Activated T-helper 1 cell treated with anti-CD3 and anti-CD28 coated beads, Interleukin-12 subunit alpha, Interleukin-12 subunit beta, Interleukin-2, Interleukin-4 antibody, amounts not matched to agents 30 ng/mL and 10 ng/mL and 1 ng/mL, durations not matched to agents 14 hours and 24 hours and 36 hours (primary cell): ENCODE measurements at places on chromosomes 7 and 10. TPM values are rescaled to one million over a fixed set of nuclear protein-coding genes. Genes with fewer than 3 reads are reported as not detected.

DNA sequence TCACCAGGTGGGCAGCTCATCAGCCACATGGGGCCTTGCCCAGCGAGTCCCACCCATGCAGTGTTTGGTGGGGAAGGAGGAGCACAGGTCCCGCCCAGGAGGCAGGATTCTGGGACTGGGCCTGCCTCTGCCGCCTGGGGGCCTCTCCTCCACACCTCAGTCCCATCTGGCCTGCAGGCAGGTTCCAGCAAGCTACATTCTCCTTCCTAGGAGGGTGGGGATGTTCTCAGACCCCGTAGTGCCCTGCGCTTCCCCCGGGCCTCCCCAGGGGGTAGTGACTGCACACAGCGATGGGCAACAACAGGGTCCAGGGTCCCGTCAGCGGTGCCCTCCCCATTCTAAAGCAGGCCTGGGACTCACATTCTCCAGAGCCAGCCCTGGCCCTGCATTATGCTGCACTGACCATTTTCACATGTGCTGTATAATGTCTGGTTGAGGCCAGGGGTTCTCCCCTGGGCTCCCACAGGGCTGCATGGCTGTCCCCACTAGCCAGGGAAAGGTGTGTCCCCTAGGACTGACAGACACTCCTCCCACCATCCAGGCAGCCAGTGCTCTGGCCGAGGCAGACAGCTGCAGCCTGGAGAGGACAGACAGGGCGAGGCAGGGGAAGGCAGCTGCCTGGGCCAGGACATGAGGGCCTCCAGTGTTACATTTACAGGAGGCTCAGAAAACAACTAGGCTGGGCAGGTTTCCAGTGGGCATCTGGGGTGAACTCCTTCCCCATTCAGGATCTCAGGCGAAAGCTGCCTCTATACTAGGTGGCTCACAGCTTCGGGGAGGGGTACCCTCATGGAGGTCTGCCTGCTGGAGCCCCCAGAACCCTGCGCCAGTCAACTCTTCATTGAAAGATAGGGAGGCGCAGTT lies 9.3 kb downstream of the RASGEF1A start:
- no peak for DNase-seq

The SLC13A1 gene
- 0.05 TPM in 1 of 2 replicates, not detected in the other for total RNA-seq

DNA sequence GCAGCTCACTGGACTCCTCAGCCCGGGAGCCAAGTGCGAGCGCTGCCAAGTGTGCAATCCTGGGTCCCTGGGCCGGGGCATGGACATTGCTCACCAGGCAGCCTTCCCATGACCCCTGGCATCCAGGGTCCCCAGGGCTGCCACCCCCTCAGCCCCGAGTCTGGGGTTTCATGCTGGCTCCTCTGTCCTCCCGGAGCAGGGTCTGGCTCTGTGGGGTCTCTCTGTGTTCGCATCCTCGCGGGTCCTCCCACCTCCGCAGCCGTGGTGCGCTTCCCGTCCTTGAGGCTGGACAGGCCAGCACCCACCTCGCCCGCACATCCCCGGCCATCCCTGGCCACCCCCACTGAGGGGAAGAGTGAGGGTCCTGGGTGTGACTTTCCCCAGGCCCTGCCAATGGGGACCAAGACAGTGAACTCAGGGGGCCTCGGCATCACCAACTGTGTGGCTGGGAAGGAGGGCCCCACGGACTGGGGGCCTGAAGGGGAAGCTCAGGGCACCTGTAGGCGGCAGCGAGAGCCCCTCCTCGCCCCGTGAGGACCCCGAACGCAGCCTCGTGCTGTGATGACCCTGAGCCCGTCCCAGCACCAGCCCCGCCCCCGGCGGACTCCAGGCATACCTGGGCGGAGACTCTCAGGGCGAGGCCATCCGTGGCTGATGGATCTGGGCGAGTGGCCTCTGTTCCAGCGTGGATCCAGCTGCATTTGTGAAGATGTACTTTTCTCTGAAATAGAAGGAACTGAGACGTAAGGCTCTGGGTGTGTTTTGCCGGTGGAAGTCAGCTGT lies 50.3 kb upstream of the CFAP46 start:
- DNase-seq: no peak

The DYDC1 gene
- total RNA-seq: not detected in 2 replicates

The PPP1R9A gene
- not detected in 2 replicates for total RNA-seq

DNA sequence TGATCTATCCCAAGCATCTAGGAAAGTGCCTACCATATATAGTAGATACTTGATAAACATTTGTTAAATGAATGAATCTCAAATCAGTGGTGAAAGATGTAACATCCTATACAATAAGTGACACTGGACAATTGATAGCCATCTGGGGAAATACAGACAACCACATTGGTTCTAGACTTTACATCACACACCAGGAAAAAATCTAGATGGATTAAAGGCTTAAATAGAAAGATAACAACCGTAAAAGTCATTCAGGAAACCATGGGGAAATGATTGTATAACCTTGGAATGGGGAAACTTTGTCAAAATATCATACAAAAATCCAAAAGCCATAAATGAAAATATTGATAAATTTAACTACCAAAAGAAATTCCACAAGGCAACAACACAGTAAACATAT lies 7.0 kb upstream of the GARIN1A start:
- no peak for DNase-seq

GRCh38 chr10:133143546-133143945 lies 16.5 kb upstream of the KNDC1 start:
- no peak for DNase-seq

- no peak for DNase-seq
Observed at GRCh38 chr7:44772440-44772839, 23.8 kb downstream of the ZMIZ2 start.

The ZNF365 gene
- total RNA-seq: not detected in 2 replicates

DNA sequence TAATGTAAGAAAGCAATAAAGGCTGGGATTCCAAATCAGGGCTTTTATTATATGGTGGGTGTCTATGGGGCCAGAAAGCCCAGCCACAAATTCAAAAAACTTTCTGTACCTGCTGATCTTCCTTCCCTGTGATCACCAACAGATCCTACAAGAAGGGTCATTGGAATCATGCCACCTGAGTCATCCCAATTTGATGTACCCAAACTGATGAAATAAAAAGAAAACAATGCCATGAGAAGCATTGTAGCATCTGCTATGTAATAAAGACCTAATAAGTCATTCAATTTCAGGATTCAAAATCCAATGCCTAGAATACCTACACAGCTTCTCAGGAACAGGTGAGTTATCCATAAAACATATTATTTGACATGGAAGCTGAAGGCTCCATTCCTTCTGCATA lies 228.8 kb downstream of the DKK1 start:
- DNase-seq: no peak

DNA sequence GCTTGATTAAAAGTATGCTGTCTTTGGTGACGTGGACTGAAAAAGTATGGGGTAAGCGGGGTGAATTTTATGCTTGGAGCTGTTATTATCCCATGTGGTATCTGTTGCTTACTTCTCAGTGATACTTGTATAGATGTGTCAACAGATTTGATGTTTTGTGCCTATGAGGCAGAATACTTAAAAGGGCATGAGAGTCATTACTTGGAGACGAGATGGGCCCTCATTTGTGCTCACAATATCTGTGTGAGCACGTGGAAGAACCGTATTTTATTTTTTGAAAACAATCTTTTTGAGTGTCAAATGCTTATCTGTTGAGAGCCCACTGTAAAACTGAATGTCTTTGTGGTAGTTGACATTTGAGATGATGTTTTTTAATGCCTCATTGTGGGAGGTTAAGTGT lies 281.9 kb downstream of the EXOC4 start:
- no peak for DNase-seq

DNA sequence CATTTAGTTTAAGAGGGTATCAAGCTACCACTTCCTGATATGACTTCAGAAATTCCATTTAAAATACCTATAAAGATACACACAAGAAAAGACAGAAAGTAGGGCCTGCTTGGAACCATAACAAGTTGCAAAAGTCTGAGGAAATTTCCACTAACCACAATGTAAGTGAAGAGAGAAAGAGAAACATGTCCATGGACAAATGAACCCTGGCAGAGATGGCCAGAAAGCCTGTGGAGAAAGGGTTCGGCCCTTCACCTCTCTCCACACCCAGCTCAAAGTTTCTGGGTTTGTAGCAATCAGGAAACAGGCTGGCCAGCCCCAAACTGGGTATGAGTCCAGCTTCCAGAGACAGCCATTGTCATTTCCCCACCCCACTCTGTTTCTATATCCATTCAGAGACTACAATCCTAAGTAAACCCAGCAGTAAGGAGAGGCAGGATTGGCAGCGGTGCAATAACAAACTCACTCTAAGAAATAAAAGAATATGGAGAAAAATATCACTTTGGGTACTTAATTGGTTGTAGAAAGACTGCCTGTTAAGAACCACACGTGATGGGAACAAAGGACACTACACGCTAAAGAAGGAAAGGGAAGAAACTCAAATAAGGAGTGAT lies 71.1 kb downstream of the STK17A start:
- DNase-seq: no peak

The FRMPD2 gene
- not detected in 2 replicates for total RNA-seq

The ZNF488 gene
- total RNA-seq: not detected in 2 replicates

DNA sequence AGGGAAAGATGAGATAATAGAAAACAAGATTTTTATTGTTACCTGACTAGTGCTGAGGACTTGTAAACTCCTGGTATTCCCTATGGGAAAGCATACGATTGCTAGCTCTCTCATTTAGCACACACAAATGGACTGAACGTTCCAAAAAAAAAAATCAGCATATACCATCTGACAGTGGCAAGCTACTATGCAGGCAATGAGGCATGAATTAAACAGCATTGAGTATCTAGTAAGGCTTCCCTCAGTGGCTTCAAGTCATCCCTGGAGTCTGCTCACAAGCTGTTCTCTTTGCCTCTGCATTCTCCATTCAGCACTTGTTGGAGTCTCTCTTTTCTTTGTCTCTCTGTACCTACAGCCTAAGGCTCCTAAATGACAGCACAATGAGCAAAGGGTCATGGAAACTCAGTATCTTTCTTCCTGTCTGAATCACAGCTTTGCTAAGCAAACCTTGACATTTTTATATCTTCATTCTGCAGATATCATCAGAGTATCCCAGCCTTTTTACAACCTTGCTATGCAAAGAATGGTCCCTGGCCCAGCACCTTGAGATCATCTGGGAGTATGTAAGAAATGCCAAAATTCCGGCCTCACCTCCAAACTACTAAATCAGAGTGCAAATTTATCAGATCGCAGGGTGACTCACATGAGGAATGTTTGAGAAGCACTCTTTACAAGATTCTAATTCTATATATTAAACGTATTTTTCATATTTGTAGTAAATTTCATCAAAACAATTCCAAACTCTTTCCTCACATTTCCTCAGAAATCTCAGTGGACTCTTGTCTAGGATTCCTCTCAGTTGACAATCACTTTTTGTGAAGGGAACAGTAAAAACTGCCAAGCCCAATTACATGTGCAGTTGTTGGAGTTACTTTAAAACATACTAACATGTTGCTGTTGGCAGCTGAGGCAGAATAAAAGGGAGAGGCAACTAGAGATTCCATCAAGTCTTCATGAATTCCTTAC lies 10.8 kb upstream of the LIPA start:
- no peak for DNase-seq

DNA sequence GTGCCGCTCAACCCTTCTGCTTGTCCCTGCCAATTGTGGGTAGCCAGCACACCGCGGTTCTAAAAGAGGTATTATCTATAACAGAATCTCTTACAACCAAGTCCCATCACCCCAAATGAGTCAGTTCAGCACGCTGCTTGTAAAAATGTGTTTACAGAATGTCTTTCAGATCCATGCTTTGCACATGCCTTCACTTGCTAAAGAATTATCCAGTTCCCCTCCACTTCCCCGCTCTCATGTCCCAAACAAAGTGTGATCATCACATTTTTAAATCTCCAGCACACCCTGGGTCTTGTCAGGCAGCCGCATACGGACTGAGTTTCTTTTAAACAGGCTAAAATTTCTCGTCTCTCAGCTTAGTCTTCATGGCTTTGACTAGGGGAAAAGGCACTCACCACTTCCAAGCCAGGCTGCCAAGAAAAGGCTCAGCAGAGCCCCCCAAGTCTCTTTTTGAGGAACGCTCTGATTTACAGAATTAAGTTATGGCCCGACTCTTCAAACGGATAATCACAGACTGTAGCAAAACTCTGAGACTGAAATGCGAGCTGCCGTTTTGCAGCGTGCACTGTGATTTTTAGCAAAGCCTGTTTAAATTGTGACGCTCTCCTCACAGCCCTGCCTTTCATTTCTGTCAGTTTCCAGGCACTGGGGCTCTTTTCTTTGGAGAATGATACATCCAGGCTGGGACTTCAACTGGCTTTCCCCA lies 29.8 kb upstream of the FGFR2 start:
- no peak for DNase-seq

- no peak for DNase-seq
Observed at GRCh38 chr10:126387931-126388911, at the start of gene ADAM12. Gene ADAM12 (minus strand): TSS chr10:126388477. CDS start chr10:126388145, 332 bp downstream.

- DNase-seq: no peak
Observed at GRCh38 chr7:157219154-157219553, 80.4 kb downstream of the UBE3C start.

The ASB10 gene
- total RNA-seq: not detected in 2 replicates

DNA sequence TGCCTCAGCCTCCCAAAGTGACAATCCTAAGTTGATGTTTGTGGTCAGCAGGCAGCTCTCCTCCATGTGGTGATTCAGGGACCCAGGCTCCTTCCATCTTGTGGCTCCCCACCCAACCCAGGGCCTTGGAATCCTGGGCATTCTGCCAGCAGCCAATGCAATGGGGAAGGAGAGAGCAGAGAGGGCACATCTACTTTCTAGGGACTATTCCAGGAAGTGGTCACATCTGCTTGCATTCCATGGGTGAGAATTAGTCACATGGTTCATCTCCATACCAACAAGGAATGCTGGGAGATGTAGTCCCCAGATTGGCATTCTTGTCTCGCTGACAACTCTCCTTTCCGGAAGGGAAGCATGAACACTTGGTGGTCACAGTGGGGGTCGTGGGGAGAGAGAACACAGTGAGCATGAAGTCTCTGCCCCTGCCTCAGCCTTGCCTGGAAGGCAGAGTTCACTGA lies 9.9 kb upstream of the SRRM3 start:
- DNase-seq: no peak

GRCh38 chr10:72069751-72070526 lies 18.4 kb downstream of the SPOCK2 start:
- no peak for DNase-seq

DNA sequence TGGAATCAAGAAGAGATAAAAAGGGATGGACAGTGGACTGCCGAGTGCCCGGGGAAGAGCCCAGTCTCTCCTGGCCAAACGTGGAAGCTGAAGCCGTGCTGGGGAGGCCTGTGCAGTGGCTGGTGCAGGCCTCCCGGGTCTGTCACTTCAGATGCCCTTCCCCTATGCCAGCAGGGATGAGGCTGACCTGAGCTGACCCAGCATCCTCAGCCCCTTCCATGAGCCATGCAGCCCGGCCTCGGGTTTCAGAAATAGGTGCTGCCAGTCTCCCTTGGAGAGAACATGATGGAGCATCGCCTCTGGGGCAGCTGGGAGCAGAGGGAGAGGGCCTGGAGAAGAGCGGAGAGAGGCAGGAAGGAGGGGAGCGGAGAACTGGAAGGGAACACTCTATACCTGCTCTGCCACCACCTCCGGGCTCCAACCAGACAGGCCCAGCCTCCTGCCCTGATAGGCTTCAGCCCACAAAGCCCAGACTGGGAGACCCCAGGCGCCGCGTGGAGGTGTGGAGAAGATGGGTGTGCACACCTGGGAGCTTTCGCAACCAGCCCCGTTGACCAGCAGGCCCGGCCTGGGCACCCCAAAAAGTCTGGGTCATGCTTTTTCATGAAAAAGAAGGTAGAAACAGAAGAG lies 68.6 kb upstream of the PPP2R2D start:
- DNase-seq: no peak

The TMEM213 gene
- 0.08 TPM in 1 of 2 replicates, not detected in the other for total RNA-seq

The CHAT gene
- total RNA-seq: 0.54 and 0.83 TPM in 2 replicates

The KCND2 gene
- total RNA-seq: not detected in 2 replicates

The NPFFR1 gene
- not detected in 2 replicates for total RNA-seq

The HOXA4 gene
- not detected in 2 replicates for total RNA-seq

The NSUN5 gene
- total RNA-seq: 70.3 and 74.8 TPM in 2 replicates

GRCh38 chr7:5230265-5231067 lies 40.4 kb downstream of the WIPI2 start:
- DNase-seq: no peak

- no peak for DNase-seq
Observed at GRCh38 chr7:134910968-134911367, 75.3 kb upstream of the AGBL3 start.
